ENCODE measurements at places on chromosomes 1 and 21.

DNA sequence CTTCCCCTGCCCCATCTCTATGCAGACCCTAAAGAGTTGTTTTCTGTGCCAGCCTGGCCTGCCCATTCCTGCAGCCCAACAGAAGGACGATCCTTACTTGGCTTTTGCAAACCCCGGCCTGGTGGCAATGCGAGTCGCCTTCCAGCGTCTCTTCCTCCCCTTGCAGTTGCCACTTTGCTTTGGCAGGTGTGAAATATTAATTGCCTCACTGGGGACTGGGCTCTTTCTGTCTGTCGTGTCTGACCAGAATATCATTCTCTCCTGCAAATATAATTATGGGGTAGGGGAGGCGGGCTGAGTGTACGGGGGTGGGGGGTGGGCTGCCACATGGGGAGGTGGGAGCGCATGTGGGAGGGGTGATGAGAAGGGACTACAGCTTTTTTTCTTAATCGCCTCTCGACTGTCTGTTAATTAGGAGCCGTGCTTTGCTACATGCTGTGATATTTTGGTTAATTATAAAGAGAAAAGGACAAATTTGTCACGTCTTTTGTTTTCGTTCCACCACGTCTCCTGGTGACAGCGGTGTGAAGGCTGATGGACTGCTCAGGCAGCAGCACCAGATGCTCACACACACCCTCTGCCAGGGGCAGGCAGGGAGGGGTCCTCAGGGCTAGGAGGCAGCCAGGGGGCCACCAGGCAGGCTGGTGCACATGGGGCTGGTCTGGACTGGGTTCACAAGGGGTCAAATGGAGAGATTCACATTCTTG is 80.1 kb upstream of the CD34 start:
- DNase-seq: no peak

DNA sequence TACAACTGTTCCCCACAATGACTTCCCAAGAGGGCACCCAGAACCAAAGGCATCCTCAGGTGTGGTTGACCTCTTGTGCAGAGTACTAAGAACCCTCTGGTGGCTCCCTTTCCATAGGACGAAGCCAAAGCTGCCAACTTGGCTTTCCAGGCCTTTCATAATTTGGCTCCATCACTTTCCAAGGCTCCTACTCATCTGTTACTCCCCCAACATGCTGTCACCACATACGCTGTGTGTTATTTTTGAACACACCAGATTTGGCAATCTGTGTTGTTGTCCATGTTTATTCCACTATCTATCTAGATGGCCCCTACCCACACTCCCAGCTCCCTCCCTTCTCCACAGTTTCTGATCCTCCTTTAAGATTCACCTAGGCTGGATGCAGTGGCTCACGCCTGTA is 10.2 kb upstream of the NKAIN1 start:
- no peak for DNase-seq

DNA sequence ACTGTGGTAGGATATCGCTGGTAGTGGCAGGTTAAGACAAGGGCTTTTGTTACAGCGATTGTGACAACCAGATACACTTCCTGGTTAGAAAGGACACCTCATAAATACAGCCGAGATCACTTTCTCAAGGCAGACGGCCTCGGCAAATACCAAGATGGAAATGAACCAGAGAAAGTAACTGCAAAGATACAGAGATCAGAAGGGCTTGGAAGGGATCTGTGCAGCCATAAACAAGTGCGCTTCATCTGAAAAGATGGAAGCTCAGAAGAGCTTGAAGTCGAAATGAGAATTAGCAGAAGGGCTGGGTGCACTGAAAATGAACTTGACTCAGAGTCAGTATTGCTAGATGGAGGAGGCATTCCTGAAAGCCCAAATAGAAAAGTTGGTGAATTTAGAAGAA is 7.1 kb downstream of the DHRS3 start:
- DNase-seq: no peak

- DNase-seq: no peak
Observed at GRCh38 chr1:158049853-158050252, 56.4 kb downstream of the KIRREL1 start.

GRCh38 chr1:70659891-70660290 is 248.8 kb downstream of the CTH start:
- DNase-seq: no peak

DNA sequence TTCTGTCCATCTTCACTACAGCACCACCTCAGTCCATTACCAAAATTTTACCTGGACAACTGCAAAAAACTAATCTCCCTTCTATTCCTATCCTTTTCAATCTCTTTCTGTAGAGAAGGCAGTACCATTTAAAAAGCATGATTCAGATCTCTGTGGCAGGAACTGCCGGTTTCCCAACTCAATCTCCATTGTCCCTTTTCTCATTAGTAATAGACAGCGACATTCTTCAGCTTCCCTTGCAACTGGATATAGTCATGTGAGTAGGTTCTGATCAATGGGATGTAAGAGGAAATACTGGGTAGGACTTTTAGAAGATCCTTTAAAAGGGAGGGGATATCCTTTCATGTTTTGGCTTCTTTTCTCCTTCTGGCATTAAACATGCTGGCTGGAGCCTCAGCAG is 74.9 kb downstream of the ADCY10 start:
- DNase-seq: no peak

- no peak for DNase-seq
Observed at GRCh38 chr1:12121212-12122003, 45.4 kb upstream of the TNFRSF1B start.

GRCh38 chr1:211267204-211267857 is 8.2 kb downstream of the RCOR3 start:
- DNase-seq: no peak

DNA sequence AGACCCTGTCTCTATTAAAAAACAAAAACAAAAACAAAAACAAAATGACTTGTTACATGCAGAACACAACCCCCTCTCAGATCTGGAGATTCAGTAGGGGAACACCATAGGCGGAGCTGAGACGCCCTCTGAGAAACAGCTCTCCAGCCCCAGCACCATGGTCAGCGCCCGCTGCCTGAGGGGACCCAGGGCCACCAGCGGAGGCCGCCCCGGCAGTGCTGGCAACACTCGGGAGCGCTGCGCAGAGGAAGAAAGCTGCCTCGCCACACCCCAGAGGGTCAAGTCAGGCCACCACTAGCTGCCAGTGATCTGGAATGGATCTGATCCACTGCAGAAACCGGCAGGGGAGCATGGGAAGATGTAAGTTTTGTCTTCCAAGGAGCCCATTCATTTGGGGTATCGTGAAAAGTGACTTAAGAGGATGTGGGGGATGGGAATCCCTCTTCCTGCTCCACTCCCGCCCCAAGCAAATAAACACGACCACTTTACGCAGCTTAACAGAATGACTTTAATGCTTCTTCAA is 3.1 kb downstream of the ACTA1 start:
- DNase-seq: no peak

DNA sequence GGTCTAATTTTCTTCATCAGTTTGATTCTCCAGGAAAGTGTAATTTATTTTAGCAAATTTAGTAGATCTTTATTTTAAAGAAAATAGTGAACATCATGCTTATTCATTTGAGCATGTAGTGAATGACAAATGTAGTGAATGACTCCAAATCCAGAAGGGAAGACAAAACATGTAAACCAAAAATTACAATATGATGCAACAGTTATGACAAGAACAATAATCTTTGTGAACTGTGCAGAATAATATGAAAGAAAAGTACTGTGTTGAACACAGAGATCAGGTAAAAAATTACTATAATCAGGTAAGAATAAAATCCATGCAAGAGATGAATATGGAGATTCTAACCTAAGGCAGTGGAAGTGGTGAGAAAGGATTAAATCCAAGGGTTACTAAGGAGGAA is 30.0 kb upstream of the DPH5 start:
- DNase-seq: no peak

- no peak for DNase-seq
Observed at GRCh38 chr1:178362747-178363146, 134.0 kb downstream of the CLEC20A start.

- DNase-seq: no peak
Observed at GRCh38 chr1:180365039-180365438, 135.0 kb downstream of the LHX4 start.

DNA sequence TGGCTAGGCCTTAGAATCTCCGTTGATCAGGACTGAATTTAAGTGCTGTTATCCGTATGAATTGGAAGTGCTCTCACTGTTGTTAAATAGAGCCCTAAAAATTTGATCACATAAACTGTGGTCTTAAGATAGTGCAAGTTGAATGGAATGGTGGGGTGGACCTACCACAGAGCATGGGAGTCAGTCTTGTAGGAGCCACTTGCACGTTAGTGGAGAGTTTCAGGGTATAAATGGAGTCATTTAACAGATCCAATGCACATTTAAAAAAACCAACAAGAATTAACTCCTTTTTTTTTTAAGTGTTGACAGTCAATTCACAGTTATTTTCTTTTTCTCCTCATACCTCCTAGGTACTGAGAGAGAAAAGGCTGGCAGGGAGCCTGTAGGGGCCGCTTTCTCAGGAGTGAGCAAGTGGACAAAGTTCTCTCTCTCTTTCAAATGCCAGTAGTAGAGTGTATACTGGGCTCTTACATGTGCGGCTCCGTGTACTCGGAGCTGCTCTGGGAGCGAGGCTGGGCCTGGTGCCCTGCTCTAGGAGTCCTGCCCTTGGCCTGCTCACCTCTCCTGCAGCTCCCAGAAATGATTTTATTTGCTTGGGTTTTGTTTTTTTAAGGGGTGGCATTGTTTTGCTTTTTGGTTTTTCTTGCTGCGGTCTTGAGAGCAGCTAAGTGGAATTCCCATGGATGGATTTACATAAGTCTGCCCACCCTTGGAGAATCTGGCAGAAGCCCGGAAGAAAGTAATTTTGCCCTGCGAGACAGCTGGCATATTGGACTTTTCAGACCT is 91.3 kb downstream of the ATP5PO start:
- DNase-seq: no peak

- DNase-seq: no peak
Observed at GRCh38 chr1:100775483-100775882, 55.9 kb downstream of the VCAM1 start.

GRCh38 chr1:16081636-16082035 is 8.2 kb upstream of the FAM131C start:
- no peak for DNase-seq

DNA sequence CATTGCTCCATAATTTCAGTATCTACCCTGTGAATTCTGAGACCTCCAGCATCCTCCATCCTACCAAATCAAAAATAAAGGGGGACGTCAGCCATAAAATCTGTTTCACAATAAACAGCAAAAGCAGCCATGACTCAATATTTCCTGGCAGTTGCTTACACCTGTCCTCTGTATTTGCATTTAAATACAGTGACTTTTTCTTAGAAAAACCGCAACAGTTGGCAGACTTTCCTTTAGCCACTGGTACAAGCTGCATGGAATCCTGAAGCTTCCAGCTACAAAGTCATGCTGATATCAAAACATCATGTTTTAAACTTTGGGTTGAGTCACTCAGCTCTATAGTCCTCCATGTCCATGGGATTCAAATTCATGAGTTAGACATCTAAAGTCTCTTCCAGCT is 278.0 kb upstream of the KAZN start:
- no peak for DNase-seq

DNA sequence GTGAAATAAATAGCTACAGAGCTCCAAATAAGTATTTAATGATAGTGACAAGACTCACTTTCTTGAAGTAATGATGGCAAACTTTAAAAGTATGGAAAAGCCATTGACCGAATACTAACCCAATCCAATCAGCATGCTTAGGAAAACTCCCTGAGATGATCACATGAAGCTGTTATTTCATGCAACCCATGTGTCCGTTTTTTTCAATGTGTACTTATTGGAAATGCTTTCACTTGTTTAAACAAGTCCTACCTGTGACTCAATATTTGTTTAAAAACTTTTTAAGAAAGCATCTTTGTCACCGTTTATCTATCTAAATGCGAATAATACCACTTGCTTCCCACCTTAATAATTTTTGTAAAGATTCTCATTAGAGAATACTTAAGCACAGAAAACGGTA is 185.8 kb downstream of the NRIP1 start:
- no peak for DNase-seq

GRCh38 chr1:161069241-161069640 is 450 bp downstream of the ARHGAP30 start:
- DNase-seq: no peak

- no peak for DNase-seq
Observed at GRCh38 chr1:8217011-8217711, 100.8 kb upstream of the SLC45A1 start.

- DNase-seq: no peak
Observed at GRCh38 chr1:163824006-163824405, 502.3 kb downstream of the NUF2 start.

DNA sequence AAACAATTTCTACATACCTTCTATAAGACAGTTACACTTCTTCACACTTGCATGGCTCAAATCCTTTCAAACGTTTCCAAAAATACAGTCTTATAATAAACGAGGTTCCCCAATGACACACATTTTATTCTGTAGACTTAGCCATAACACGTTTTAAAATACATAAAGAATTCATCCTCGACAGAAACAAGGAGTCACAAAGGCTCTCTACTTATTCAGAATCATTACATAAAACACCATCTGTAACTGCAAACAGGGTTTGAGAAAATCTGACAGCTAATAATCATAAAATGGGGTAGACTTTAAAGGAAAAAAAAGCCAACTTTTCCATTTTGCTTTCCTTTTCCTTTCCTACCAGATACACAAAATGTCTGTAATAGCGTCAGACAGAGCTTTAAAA is 1.8 kb downstream of the PIK3R3 start:
- DNase-seq: no peak

GRCh38 chr1:171717062-171717718 is 24.7 kb downstream of the VAMP4 start:
- DNase-seq: no peak

DNA sequence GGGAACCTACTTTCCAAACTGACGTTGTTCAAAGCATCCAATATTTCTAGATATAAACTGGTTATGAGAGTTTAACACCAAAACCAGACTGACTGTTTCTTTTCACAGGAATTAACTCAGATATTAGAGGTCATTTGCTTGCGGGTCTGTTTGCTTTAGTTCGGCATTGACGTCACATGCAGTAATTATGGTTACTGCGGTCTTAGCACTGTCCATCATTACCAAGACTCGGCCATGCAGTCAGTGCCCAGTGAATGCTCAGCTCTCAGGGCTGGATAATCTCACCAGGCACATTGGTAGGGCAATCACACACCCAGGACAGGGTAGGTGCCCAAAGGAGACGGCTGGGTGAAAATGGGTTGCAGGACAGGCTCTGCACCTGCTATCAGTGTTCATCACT is 9.9 kb upstream of the F3 start:
- DNase-seq: no peak

- no peak for DNase-seq
Observed at GRCh38 chr1:161549652-161550051, at the start of gene FCGR3A. TSS of gene FCGR3A (minus strand) at chr1:161549818. CDS start at chr1:161549736, 82 bp downstream.

DNA sequence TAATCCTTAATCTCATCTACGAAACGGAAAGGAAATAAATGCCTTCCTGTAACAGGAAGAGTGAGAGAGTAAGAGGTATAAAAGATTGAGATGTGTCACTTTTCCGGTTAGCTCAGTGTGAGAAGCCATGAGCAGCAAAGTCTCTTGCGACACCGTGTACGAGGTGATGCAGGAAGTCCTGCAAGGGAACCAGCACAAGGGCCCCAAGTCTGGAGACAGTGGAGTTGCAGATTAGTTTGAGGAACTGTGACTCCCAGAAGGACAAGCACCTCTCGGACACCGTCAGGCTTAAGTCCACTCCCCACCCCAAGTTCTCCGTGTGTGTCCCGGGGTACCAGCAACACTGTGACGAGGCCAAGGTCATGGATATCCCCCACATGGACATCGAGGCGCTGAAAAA is 592.3 kb upstream of the ADGRL2 start:
- no peak for DNase-seq
